Left lobe of liver (tissue), 2 donors: ENCODE measurements at places on chromosomes 4 and X.
A peak's percentile ranks its signal among the peaks of the same experiment; 100 is the strongest.

GRCh38 chr4:37802068-37802666, 24.3 kb upstream of the PGM2 start:
- peak; percentile 54 for DNase-seq

DNA sequence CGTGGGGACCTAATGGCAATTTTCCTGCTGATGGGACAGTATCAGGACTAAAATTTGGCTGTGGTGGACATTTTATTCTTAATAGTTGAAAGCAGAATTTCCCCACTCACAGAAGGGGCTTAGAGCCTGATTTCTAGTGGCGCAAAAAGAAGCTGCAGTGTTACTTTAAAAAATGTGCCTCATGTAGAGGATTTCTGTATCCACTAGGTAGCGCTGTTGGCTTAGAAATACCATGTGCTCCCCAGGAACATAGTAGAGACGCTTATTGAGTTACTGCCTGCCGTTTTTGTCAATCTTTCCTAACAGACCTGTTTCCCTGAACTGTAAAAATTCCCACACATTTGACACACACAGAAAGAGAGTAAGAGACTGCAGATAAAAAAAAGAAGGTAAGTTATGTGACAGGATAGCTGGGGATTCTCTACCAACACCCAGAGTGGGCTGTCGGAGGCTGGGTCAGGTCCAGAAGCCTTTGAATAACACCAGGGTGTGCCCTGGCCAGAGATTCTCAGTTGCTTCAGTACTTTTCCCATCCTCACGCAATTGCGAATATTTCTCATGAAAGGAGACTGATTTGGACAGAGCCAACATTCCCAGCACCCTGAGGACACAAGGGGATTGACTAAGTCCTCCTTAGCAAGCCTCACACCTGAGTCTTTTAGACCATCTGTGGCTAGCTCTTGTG, 88.4 kb downstream of the ZXDA start:
- peak; percentile 42 for DNase-seq

GRCh38 chr4:140004922-140005627, 148.9 kb downstream of the MAML3 start:
- no peak for DNase-seq

GRCh38 chrX:110120025-110120424, 117.1 kb downstream of the TMEM164 start:
- no peak for DNase-seq

- DNase-seq: no peak
These were observed 32.0 kb upstream of the SGMS2 start for GRCh38 chr4:107792711-107793110.

DNA sequence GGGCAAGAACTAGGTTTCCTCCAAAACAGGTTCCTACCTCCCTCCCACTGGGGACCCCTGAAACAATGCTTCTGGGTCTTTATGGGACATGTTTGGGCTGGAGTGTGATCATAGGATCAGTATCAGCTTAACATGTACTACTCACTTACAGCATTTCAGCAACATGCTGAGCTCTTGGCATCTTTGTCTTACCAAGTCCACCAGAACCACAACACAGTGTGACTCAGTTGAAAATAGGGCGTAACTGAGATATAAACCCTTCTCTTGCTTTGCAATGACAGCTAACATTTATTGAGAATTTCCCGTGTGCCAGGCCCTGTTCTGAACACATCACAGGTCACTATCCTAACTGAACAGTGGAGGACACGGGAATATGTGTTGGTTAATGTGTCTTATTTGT, 218.5 kb upstream of the LNX1 start:
- no peak for DNase-seq

DNA sequence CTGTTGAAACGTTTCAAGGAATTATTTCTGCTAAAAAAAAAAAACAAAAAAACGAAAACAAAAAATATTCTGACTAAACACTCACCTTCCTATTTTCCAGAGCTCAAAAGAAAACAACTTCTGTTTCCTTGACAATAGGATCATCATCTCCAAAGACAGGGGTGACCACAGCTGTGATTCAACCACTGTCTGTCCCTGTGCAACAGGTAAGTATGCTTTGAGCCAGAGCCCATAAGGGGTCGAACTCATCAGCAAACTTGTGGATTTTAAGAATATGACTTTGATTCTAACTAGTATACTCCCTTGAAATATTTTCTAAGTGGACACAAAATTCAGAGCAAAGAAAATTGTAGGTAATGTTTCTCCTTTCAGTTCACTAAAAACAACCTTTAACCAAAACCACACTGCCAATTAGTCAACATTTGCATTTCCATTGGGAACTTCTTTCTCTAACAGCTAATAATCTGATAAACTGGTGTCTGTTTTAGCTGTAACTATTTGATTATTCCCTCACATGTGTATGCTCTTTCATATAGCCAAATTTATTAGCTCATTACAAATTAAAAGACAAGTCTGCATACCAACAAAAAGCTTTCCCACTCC, 186.1 kb downstream of the PALLD start:
- DNase-seq: no peak

GRCh38 chr4:8938137-8938536, 66.5 kb upstream of the HMX1 start:
- DNase-seq: no peak

DNA sequence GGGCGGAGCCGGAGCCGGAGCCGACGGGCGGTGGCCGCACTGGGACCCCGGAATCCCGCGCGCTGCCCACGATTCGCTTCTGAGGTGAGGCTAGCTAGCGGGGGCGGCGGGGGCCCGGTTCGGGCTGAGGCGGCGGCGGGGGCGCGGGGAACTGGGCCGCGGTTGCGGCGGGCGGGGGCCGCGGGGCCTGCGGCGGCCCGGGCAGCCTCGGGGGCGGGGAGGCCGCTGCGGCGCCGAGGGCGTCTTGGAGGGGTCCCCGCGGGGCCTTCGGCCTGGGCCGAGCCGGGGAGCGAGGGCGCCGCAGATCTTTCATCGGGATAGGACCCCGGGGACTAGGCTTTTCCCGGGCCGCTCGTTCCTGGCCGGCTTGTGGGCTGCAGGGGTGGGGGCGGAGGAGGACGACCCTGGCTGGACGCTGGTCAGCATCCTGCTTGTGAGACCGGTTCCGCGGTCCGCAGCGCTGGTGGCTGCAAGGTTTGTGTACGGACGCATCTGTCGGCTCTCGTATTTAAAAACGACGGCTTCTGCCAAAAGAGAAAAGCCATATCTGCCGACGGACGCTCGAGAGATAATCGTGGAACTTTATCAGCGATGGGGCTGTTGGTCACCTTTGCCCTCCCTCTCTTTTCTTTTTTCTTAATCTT, 419 bp downstream of the ADD1 start:
- DNase-seq: peak; percentile 62

- DNase-seq: no peak
These were observed 62.0 kb downstream of the AWAT2 start for GRCh38 chrX:69987691-69988090.

DNA sequence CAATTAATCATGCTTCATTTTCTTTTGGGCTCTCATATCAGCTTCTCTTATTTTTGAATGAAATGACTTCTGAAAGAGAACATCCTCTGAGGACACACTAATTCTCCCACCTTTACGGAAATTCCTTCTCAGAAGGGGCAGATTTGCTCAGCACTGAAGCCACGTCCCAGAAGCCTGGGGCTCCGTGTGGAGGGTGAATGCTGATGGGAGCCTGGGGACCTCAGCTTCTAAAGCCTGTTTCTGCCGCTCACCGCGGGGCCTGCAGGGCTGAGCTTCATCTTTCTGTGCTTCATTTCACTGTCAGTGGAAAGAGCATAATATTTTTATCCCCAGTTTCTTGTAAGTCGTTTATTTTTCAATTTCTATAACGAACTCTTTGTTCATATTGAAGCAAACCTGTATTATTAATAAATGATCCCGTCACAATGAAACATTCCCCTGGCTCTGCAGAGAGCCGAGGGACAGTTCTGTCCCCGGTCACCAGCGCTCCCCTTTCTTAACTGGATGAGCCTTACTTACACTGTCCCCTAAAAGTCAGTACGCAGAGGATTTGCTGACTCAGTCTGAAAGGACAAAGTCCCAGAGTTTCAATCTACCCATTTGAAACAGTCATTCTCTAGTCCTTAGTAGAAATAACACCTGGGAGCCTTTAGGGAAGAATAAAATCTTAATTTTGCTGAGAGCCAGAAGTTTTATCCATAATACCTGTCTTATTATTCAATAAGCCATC, 364.6 kb upstream of the FAT1 start:
- no peak for DNase-seq

GRCh38 chrX:73922856-73923455, 360.0 kb downstream of the CHIC1 start:
- no peak for DNase-seq

DNA sequence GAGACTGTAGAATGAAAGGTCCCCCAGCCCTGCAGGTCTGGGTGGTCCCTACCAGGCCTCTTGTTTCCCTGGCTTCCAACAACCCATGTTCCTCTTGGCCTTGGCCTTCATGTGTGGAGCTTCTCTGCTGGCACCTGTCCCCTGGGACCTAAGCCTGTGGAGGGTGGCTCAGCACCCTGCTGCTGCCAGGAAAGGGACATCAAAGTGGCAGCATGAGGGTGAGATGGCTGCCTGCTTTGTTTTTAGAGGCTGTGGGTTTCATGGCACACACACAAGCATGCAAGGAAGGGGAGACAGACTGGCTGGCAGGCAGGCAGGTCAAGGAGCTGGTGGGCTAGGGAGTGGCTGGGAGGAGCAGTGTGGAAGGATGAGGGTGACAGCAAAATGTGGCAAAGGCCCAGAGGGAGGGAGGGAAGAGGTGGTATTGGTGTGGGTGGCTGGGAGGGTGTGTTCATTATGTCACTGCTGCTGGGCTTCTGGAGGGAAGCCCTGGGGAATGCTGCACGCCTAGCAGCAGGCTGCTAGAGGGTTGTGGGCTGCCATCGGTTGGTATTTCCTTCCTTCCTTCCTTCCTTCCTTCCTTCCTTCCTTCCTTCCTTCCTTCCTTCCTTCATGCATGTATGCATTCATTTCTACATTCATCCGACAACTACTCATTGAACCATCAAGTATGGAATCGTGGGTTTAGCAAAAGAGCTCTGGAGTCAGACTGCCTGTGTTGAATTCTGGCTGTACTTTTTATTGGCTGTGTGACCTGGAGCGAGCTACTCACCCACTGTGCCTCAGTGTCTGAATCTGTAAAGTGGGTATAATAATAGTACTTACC, 128.7 kb upstream of the PJA1 start:
- no peak for DNase-seq

DNA sequence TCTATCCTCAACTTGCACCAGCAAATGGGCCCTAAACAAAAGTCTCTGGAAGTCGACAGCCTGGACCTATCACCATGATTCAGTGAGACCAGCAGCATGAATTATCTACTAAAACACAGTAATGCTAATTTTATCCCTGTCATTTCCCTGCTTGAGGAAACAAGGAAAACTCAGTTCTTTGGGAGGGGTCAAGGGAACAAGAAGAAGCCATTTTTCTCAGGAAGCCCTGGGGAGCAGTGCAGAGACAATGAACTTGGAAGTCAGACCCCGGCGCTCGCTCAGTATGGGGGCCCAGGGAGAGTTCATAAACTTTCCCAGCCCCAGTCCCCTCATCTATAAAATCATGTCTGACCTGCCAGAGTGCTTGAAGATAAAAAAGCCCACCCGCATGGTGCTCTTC, 50.4 kb downstream of the DCTD start:
- DNase-seq: no peak

DNA sequence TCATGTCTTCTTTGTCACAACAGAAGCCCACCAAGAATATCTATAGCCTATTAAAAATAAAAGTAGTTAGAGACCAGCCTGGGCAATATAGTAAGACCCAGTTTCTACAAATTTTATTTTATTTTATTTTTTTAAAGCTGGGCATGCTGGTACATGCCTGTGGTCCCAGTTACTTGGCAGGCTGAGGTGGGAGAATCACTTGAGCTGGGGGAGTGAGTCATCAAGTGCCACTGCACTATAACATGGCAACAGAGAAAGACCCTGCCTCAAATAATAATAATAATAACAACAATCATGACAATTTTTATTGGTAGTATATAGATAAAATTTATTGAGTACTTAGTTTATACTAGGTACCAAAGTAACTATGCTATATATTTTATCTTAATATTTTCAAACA, 93.0 kb upstream of the NPFFR2 start:
- DNase-seq: no peak

GRCh38 chrX:10360116-10360515, 203.3 kb downstream of the CLCN4 start:
- DNase-seq: no peak

DNA sequence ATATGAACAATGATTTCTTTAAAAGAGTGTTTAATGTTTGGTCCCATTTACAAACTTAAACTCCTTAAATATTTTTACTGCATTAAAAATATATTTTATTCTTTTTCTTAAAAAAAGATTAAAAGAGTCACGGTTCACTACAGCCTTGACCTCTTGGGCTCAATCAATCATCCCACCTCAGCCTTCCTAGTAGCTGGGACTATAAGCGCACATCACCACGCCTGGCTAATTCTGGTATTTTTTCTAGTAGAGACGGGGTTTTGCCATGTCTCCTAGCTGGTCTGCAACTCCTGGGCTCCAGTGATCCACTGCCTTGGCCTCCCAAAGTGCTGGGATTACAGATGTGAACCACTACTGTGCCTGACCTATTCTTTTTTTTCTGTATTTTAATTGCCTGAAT, 104.7 kb upstream of the TLR2 start:
- no peak for DNase-seq

- DNase-seq: no peak
These were observed 34.3 kb downstream of the NLGN3 start for GRCh38 chrX:71178908-71179307.

- DNase-seq: no peak
These were observed 1.2 kb downstream of the IRS4 start for GRCh38 chrX:108735091-108735678.

DNA sequence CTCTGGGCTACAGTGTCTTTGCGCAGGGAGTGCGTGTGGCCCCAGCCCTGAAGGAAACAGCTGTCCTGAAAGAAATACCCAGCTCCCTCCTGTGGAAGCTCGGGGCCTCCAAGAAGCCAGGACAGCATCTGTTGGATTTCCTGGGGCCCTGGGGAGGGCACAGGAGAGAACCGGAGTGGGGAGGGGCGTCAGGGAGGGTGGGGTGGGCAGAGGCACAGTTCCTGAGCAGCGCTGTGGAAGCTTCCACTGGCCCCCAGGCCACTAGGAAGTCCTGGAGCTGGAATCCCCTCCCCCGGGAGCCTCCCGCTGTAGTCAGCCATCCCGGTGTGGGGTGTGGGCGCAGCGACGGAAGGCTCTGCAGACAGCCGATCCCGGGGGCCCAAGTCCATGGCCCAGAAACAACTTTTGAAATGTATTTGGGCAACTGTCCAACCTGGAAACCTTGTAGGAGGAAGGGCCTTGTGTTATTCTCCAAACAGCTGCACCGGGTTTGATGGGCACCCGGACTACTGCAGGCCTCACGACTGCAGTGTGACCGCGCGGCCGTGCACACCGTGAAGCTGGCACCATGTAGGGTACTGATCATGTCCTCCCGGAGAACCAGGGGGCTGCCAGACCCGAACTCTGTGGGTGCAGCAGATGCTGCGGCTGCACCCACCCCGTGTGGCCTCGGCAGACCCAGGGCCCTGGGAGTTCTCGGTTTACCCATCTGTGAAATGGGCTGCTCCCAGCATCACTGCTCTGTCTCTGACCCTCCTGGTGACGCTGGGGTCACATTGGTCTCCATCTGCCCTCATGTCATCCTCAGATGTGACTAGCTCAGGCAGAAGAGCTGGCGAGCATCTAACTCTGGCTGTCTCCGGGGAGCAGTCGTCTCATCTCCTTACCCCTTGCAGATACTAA, 68.5 kb upstream of the HMX1 start:
- DNase-seq: no peak
